ENCODE measurements at places on chromosomes 3 and 15.

- peak; percentile 62 for DNase-seq
Observed at GRCh38 chr3:61117045-61117898, 134.0 kb downstream of the FHIT start.

DNA sequence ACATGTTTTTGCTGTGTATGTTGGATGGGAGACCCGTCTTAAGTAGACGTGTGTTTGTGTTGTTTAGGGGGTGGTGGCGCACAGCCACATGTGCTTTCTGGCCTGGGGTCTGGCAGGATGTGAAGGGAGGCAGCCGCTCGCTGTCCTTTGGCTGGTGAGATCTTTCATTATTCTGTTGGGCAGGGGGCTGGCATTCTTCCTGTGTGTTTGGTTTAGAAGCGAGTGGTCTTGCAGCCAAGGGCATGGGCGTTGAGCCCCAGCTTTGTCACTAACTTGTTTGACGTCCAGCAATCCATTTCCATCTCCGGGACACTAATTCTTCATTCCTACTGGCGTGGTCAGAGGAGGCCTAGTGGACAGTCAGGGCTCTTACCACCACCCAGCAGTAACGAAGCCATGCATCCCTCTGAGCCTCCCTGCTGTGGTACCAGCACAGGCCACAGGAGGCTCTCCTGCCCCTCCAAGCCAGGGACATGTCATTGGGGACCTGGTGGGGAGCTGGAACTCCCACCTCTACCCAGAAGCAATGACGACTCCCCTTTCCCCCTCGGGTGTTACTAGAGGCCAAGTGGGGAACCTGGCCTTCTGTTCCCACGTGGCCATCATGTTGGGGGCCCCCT, 10.7 kb downstream of the THSD4 start:
- no peak for DNase-seq

DNA sequence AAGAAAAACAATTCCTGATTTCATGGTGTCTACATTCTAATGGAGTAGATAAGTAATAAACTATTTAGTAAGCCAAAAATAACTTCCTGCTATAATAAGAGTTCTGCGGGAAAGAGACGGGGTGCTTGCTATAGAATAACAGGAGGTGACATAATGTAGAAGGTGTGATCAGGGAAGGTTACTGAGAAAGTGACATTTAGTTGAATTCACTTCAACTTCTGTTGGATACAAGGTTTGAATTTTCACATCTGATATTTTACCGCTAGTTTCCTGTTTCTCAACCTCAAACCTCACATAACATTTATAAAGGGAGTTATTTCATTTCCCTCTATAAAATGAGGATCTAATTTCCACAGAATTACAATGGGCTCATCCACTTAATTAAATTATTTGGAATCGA, 102.3 kb upstream of the GBE1 start:
- DNase-seq: no peak

GRCh38 chr15:83380682-83381081, 66.5 kb upstream of the SH3GL3 start:
- no peak for DNase-seq

GRCh38 chr15:31389576-31389975, 62.9 kb downstream of the KLF13 start:
- no peak for DNase-seq

DNA sequence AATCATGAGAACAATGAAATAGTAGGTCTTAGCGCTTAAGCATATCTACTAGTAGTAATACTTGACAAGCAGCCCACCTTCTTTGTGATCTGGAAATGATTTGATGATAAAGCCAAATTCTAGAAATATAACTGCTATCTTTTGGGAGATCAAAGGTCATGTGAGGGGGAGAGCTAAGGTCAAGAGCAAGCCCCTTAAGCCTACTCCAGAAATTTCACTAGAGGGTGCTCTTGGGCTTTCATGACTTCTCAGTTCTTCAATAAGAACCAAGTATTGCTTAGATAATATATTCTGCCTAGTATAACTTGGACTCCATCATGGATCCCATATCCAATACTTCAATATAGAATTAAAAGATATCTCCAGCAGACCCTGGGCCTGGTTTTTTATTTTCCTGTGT, 319.6 kb downstream of the ZBTB20 start:
- peak; percentile 60 for DNase-seq

- no peak for DNase-seq
Observed at GRCh38 chr15:35308802-35309201, 223.7 kb upstream of the NANOGP8 start.

DNA sequence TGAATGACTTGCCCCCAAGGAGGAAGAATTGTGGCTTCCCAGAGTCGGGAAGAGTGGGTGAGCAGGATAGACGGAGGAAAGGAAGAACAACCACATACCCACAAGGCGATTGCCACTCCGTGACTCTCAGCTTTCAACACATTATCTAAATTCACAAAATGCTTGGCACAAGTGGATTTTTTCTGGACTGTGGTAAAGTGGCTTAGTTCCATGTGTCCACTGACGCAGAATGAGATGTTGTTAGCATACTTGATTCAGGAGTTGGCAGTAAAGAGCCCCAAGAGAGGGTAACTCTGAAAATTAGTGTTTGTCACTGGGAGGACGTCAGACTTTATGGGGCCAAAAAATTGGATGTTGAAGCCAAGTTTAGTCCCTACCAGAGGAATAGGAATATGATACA, 198.8 kb upstream of the CTNNB1 start:
- DNase-seq: no peak

DNA sequence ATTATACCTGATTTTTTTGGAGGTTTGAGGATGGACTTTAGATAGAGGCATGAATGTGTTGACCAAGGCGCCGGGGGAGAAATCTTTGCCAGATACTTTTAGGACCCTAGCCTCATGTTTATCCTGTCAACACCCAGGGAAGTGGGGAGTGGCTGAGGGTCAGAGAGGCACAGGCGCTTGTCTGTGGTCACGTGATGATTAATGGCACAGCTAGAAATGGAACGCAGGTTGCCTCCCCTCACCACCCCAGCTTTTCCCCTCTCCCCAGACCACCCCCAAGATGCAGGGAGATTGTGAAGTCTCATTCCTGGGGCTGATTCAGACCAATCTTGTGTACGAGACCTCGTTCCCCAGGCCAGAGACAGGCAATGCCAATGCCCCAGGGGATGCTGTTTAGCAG, 218.4 kb upstream of the LINGO1 start:
- DNase-seq: no peak

DNA sequence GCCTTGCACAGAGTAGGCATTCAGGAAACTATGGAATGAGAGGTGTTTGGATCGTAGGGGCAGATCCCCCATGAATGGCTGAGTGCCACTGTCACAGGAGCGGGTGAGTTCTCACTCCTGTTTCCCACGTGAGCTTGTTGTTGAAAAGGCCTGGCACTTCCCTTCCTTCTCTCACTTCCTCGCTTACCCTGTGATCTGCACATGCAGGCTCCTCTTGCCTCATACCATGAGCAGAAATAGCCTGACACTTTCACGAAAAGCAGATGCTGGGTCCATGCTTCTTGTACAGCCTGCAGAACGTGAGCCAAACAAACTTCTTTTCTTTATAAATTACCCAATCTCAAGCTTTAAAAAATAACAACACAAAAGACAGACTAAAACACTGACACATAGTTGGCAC, 55.4 kb downstream of the AGBL1 start:
- DNase-seq: no peak

DNA sequence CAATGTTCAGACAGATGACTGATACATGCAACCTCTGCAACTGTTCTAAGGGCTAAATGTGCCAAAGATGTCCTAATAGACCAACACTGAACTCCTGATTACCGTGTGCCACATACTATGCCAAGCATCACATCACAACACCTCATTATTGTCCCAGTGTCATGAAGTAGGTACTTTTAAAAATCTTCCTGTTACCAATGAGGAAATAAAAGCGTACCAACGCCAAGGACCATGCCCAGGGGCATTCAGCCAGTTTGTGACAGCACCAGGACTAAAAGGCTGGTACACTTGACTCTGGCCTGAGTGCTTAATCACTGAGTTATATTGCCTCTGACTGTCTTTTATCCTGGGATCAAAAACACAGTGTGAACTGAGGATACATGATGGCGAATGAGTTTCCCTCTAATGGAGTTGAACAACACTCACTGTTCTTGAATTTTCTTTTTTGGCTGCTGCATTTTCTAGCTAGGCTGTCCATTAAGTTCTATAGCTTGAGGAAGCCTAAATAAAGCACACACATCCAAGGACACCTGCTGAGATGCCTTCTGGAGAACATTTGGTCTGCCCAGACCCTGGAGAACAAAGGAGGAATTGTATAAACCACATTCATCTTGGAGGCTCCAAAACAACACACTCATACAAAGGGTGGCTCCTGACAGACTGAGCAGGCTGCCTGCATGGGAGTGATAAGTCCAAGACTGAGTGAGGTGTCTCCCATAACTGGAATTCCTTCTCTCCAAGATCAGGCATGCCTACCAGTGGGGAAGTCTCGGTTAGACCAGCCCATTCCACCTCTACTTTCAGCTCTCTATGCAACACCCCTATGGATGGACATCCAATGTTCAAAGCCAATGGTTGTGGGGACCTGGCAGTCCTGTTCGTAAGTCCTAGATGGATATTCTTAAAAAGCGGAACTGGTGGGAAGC, 126.7 kb upstream of the PRICKLE2 start:
- DNase-seq: no peak

Data from SHP77 treated with DMSO at 0.1 percent for 48 hours (cell line).